ENCODE measurements at places on chromosomes 4 and X.

- DNase-seq: no peak
Observed at GRCh38 chr4:113657586-113658233, 103.8 kb downstream of the CAMK2D start.

GRCh38 chr4:145786261-145786660, 106.3 kb downstream of the C4orf51 start:
- no peak for DNase-seq

- no peak for DNase-seq
Observed at GRCh38 chr4:163215896-163216295, 49.2 kb upstream of the NAF1 start.

DNA sequence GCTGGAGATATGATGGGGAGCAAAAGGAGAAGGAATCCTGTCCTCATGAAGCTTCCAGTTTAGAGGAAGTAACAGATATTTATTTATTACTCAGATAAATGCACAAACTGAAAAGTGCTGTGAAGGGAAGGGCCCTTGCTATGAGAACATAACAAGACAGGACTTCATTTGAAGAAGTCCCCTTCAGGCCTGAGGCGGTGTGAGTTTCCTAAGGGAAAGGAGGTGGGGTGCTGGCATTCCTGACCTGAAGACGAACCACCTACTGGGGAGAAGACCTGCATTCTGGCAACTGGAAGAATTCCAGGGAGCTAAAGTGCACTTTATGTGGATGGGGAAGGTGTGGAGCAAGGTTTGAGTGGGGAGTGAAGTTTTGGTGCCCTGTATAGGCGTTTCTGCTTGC, 15.9 kb upstream of the SPARCL1 start:
- no peak for DNase-seq

- DNase-seq: no peak
Observed at GRCh38 chr4:176791591-176792325, 964 bp downstream of the VEGFC start.

- no peak for DNase-seq
Observed at GRCh38 chr4:73600954-73601353, 19.3 kb downstream of the RASSF6 start.

GRCh38 chr4:121370729-121371325, 10.0 kb downstream of the QRFPR start:
- no peak for DNase-seq

DNA sequence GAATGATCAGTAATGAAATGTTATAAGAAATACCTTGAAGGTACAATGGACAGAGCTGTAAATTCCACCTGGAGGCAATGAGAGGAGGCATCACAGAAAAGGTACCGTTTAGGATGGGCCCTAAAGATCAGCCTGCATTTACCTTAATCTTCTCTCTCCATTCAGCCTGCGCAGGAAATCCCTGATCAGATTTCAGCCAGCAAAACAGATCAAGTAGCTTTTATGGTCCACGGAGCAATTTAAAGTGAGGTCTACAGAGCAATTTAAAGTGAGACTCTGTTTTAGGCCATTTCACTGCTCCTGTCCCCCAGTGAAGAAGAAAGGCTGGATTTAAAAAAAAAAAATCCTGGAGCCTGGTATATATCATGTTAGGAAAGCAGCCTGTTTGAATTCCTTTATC, 195.1 kb upstream of the VCX start:
- no peak for DNase-seq

DNA sequence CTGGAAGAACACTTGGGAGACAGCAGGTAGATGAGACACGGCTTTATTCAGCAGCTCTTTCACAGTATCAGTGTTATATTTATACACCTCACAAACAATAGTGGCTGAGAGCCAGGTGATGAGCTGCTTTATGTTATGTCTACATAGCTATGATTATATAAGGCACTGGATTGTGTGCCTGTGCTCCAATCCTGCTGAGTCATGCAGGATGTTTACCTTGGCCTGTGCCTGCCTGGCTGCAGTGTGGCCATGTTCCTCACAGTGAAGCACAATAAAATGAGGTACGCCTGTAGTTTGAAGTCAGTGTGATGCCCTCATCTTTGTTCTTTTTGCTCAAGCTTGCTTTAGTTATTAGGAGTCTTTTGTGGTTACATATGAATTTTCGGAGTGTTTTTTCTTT, 31.3 kb downstream of the CXCL13 start:
- no peak for DNase-seq

GRCh38 chr4:53702334-53703266, 111.3 kb upstream of the LNX1 start:
- DNase-seq: peak; percentile 83

DNA sequence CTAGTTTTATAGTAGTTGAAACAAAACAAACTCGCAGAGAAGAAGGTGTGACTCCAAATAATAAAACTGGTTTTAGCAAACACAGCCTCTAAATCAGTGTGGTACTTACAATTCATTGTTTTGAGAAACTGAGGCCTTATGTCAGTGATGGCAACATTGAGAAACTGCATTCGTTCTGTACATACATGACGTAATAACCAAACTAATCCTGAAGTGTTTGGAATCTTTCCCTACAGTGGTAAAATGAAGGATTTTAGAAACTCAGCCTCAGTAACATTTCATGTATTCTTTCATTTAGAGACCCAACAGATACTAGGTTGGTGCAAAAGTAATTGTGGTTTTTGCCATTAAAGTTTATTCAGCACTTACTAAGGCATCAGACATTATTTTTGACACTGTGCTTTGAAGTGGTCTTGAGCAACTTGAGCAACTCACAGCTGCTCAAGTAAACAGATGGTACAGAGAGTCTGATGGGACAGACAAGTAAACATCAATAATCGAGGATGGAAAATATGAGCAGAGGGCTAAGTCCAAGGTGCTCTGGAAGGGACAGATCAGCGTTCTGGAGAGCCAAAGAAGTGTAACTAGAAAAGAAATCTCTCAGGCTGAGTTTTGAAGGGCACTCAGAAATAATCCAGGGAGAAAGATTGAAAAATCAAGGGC, 390.8 kb upstream of the BOD1L1 start:
- no peak for DNase-seq

DNA sequence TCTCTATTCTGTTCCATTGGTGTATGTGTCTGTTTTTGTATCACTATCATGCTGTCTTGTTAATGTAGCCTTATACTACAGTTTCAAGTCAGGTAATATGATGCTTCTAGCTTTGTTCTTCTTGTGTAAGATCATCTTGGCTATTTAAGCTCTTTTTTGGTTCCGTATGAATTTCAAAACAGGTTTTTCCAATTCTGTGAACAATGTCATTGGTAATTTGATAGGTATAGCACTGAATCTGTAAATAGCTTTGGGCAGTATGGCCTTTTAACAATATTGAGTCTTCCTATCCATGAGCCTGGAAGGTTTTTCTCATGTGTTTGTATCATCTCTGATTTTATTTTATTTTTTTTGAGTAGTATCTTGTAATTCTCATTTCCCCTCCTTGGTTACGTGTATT, 94.3 kb downstream of the ANAPC10 start:
- no peak for DNase-seq

GRCh38 chrX:135697601-135698000, 15.8 kb upstream of the CT45A1 start:
- DNase-seq: no peak

- DNase-seq: no peak
Observed at GRCh38 chrX:54479136-54480111, 16.6 kb downstream of the FGD1 start.

DNA sequence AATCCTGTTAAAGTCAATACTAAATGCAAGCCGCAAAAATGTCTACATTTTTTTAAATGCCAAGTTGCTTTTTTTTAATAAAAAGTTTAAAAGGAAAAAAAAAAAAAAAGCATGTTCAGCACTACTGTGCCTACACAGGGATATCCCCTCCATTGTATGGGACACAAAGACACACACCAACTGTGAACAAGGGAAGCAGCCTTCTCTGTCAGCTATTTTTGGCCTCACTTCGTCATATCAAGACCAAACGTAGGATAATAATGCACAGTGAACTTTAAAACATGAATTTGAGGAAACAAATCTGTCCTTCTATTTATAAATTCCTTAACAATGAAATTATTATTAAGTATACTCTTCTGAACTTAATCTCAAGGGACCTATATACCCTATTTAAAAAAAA, 4.4 kb downstream of the FBXW7 start:
- DNase-seq: no peak

DNA sequence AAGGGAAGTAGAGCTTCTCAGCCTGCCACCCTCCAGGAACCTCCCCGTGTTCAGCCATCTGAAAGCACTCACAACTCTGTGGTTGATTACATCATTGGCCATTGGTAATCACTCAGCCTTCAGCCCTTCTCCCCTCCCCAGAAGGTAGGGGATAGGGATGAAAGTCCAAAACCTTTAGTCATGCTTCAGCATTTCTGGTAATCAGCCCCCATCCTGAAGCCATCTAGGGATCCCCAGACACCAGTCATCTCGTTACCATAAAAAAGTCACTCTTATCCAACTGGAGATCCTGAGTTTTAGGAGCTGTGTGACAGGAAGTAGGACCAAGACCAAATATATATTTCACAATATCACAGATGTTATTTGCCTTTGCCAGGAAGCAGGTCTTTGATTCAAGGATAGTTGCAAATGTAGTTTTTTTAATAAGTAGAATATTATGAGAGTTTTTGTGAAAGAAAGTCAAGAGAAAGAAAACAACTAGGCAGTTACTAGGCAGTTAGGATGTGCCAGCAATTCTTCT, 364.6 kb upstream of the NOCT start:
- DNase-seq: no peak

- peak; percentile 47 for DNase-seq
Observed at GRCh38 chr4:41692717-41693345, 55.7 kb downstream of the PHOX2B start.

- no peak for DNase-seq
Observed at GRCh38 chr4:188297873-188298272, 158.6 kb downstream of the TRIML1 start.

DNA sequence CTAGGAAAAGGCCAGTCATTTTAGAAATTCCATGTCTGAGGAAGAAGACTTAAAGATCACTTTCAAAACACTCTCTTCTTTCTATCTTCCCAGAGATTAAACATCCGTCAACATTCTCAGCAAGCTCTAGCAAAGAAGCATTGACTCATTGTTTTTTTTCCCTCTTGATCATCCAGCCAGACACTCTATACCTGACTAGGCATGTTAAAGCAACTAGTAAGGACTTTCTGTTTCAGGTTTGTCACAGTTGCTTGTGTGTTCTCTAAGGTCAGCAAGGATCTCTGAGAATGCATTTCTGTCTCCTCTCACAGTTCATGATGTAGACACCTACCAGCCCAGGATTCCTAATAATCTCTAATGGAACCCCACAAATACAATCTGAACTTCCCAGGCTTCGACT, 112.2 kb downstream of the IL13RA2 start:
- DNase-seq: no peak

- no peak for DNase-seq
Observed at GRCh38 chrX:133846311-133846710, 139.1 kb downstream of the GPC3 start.

DNA sequence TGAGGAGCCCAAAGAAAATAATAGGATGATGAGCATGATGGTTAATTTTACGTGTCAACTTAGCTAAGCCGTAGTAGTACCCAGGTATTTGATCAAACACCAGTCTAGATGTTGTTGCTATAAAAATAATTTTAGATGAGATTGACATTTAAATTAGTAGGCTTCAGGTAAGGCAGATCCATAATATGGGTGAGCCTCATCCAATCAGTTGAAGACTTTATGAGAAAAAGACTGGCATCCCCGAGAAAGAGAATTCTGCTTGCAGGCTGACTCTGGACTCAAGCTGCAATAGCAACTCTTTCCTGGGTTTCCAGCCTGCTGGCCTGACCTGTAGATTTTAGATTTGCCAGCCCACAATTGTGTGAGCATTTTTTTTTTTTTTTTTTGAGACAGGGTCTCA, 192.8 kb upstream of the LNX1 start:
- DNase-seq: no peak

- peak; percentile 49 for DNase-seq
Observed at GRCh38 chr4:83109480-83110222, 4.9 kb downstream of the PLAC8 start.

- no peak for DNase-seq
Observed at GRCh38 chrX:151816934-151817333, 82.4 kb downstream of the CNGA2 start.

DNA sequence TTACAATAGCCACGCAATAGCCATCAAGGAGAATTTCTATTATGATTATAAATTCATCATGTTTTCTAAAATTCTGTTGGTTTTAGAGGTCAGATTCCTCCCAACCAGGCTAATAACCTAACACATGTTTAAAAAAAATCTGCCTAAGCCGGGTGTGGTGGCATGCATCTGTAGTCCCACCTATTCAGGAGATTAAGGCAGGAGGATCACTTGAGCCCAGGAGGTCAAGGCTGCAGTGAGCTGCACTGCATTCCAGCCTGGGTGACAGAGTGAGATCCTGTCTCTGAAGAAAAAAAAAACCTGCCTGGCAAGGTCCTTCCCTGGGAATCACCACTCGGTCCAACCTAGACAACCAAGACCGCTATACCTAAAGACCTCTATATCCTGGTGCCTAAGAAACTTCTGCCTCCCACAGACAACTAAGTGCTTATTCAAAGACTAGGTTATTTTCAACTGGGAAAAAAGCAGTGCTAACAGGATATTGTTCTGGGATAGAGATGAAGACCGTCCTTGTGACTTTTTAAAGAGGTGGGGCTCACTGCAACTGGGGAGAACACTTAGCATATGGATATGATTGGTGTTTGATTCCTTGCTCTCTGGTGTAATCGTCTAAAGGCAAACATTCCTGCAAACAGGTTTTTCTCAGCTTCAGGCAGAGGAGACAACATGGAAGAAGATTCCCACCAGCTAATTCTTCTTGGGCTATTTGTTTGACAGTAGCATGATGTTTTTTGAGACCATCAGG, 18.2 kb downstream of the ATP1B4 start:
- no peak for DNase-seq

DNA sequence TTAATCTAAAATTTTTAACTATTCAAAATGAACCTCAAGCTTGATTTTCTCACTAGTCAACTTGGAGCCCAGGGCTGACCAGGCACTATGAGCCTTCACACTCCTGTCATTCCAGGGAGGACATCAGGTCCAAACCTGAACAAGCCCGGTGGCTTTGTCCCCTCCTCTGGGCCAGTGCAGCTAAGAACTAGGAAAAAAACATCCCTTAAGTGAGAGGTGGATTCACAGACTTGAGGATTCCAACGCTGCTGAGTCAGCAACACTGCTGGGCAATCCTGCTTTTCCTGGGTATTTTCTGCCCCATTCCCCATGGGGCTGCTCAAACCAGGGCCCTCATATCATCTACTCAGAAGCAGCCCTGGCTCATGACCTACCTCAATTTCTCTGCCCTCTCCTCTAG, 4.0 kb downstream of the RNF212 start:
- peak; percentile 3 for DNase-seq

- no peak for DNase-seq
Observed at GRCh38 chrX:103418811-103419340, 42.5 kb downstream of the BEX3 start.

- DNase-seq: peak; percentile 45
Observed at GRCh38 chr4:680091-680490, 5.7 kb downstream of the MYL5 start.

- DNase-seq: no peak
Observed at GRCh38 chr4:6272863-6273660, 3.4 kb downstream of the WFS1 start.

- DNase-seq: no peak
Observed at GRCh38 chrX:2370456-2370855, 130.3 kb downstream of the DHRSX start.

- DNase-seq: no peak
Observed at GRCh38 chr4:29966386-29966785, 753.8 kb upstream of the PCDH7 start.

Data from ureter (tissue), 1 donor.